Breast epithelium (tissue), 4 donors: ENCODE measurements at places on chromosomes 11 and 22.

- no peak for DNase-seq
- no peaks in the 10 kb centered on the region for H3K4me1 ChIP-seq
- peak overlapping the region; percentile 93 for H3K27ac ChIP-seq
- no peaks in the 10 kb centered on the region for H3K36me3 ChIP-seq
- H3K27me3 ChIP-seq: no peaks in the 10 kb centered on the region
- H3K4me3 ChIP-seq: peak overlapping the region; percentile 71
Measured at GRCh38 chr11:108496643-108497256, 1.4 kb downstream of the POGLUT3 start.

DNA sequence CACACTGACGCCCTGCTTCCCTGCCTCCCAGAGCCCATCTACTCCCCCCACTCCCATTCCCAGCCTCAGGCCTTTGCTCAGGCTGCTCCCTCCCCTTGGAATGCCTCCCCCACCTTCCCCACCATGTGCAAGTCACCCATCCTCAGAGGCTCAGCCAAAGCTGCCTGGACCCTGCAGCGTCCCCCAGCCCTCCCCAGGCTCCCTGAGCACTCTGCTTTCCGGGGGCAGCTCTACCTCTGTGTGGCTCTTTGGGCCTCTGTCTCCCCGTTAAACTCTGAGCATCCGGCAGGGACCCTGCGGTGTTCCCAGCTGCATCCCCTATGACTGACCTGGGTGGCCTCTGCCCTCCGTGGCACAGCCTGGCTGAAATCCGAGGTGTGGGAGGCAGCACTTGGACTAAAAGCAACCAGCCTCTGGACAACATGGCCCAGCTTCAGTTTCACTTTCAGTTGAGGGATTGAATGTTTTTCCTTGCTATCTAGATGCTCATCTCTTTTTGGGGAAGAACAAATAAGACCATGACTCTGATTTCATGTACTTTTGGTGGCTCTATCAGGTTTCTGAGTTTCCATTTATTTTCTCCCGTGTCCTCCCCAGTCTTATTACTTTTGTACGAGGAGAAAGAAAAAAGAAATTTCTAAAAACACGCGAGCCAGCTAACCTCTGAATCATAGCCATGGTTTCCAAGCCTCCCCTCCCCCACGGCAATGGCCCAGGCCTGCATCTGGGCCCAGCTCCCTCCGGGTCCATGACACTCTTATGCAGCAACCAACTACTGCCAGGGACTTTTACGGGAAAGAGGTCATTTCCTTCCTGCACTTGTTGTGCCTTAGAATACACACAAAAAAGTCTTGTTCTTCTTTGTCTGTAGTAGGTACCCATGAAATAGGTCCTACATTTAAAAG, 3.8 kb downstream of the APOL3 start:
- H3K27me3 ChIP-seq: no peaks in the 10 kb centered on the region
- peak; percentile 82 for DNase-seq
- H3K27ac ChIP-seq: peak overlapping the region; percentile 94
- peak overlapping the region; percentile 44 for H3K4me3 ChIP-seq
- peaks cover 38% of the 10 kb centered on the region for H3K4me1 ChIP-seq

DNA sequence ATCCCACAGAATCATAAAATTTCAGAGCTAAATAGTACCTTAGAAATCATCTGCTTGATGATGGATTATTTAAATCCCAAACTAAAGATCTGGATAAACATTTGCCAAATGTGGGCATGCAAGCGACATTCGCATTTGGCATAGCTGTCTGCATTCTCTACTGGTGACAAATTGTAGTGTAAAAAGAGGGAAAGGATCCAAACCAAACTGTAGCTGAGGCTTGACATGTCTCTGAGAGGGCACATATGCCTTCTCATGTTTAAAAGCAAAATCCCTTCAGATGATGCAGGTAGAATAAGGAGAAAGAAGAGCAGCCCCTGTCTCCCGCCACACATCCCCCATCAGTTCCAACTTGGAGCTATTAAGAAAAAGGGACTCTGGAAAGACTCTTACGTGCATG, 257.5 kb upstream of the MTNR1B start:
- no peak overlapping the region for H3K4me3 ChIP-seq
- no peaks in the 10 kb centered on the region for H3K4me1 ChIP-seq
- no peaks in the 10 kb centered on the region for H3K36me3 ChIP-seq
- no peak overlapping the region for H3K27ac ChIP-seq

GRCh38 chr22:36386900-36387708, 663 bp downstream of the MYH9 start:
- H3K4me1 ChIP-seq: no peaks in the 10 kb centered on the region
- no peaks in the 10 kb centered on the region for H3K36me3 ChIP-seq
- H3K27me3 ChIP-seq: no peaks in the 10 kb centered on the region
- H3K27ac ChIP-seq: peak overlapping the region; percentile 99
- DNase-seq: peak; percentile 67
- H3K4me3 ChIP-seq: peak overlapping the region; percentile 81

DNA sequence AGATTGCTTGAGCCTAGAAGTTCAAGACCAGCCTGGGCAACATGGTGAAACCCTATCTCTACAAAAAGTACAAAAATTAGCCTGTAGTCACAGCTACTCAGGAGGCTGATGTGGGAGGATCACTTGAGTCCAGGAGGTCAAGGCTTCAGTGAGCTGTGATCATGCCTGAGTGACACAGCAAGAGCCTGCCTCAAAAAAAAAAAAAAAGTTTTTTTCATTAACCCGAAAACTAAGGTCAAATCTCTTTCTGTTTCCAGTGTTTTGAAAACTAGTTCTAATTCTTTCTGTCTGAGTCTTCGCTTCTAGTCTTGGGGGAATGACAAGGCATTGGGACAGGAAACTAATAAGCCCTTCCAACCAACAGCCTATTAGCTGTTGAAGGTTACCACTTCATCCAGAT, 57.6 kb downstream of the LIF start:
- no peak overlapping the region for H3K27ac ChIP-seq
- no peak for DNase-seq
- H3K4me3 ChIP-seq: no peak overlapping the region
- H3K27me3 ChIP-seq: no peaks in the 10 kb centered on the region
- no peaks in the 10 kb centered on the region for H3K36me3 ChIP-seq
- no peaks in the 10 kb centered on the region for H3K4me1 ChIP-seq

GRCh38 chr11:91587131-91587530, 637.5 kb upstream of the FAT3 start:
- no peak overlapping the region for H3K27ac ChIP-seq
- H3K4me3 ChIP-seq: no peak overlapping the region
- no peaks in the 10 kb centered on the region for H3K36me3 ChIP-seq
- no peaks in the 10 kb centered on the region for H3K4me1 ChIP-seq
- DNase-seq: no peak

- peak overlapping the region; percentile 93 for H3K27ac ChIP-seq
- peaks cover 5% of the 10 kb centered on the region for H3K4me1 ChIP-seq
- no peaks in the 10 kb centered on the region for H3K27me3 ChIP-seq
- no peak for DNase-seq
Measured at GRCh38 chr11:67468456-67468758, 644 bp downstream of the TMEM134 start.

DNA sequence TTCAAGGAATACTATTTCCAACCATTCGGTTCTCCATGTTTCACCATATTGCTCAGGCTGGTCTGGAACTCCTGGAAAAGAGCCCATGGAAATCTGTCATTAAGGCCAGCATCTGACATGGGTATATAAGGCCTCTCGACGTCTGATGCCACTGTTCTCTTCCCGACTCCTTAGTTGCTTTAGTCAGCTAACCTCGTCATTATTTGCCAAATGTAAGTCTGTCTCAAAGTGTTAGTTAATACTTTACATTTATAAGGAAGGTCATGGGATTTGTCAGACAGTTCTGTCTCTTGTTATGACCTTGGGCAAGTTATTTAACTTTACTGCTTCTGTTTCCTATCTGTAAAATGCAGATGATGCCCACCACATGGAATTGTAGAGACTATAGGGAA, 1.6 kb downstream of the MRPL48 start:
- DNase-seq: no peak
- no peaks in the 10 kb centered on the region for H3K27me3 ChIP-seq
- H3K36me3 ChIP-seq: no peaks in the 10 kb centered on the region
- H3K27ac ChIP-seq: peak overlapping the region; percentile 63

- H3K27me3 ChIP-seq: no peaks in the 10 kb centered on the region
- no peaks in the 10 kb centered on the region for H3K4me1 ChIP-seq
- DNase-seq: no peak
Measured at GRCh38 chr11:133733631-133734030, 111.7 kb downstream of the SPATA19 start.

DNA sequence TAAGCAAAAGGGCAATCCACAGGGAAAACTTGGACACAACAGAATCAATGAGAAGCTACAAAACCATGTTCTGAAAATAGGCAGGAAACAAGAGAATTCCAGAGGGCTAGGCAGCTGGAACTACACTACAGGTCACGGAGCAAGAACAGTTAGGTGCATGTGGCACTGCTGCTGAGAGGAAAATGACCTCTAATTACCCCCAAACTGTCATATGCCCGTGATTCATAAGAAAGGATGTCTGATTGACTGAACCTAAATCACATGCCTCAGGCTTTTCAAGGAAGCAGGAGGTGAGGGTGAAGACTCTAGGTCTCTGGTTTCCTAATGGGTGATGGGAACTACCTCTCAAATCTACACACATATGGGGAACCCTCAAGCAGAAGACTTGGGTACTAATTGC, 17.9 kb upstream of the RRAS2 start:
- no peak for DNase-seq
- H3K36me3 ChIP-seq: no peaks in the 10 kb centered on the region
- H3K4me1 ChIP-seq: no peaks in the 10 kb centered on the region
- H3K27me3 ChIP-seq: no peaks in the 10 kb centered on the region
- no peak overlapping the region for H3K4me3 ChIP-seq

DNA sequence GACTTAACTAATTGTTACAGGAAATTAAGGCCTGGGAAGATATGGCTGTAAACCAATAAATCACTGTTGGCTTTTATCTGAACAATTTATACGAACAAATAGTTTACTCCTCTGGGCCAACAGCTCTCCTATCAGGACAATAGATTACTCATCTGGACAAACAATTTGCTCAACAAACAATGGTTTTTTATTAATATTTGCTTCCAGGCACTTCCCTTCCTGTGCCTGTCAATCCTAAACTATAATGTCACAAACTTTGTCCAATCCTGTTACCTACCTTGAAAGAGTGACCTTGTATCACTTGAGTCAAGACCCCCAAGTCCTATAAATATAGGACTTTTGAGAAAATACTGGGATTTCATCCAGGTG, 87.6 kb upstream of the OR9Q1 start:
- no peak overlapping the region for H3K4me3 ChIP-seq
- H3K27ac ChIP-seq: no peak overlapping the region
- no peaks in the 10 kb centered on the region for H3K27me3 ChIP-seq
- H3K4me1 ChIP-seq: no peaks in the 10 kb centered on the region
- no peaks in the 10 kb centered on the region for H3K36me3 ChIP-seq
- DNase-seq: no peak
